ENCODE measurements at places on chromosomes 6 and 20. TPM values are rescaled to one million over a fixed set of nuclear protein-coding genes. Genes with fewer than 3 reads are reported as not detected.

Gene XKR7
- 0.02 TPM for total RNA-seq

Gene ANGPT4
- total RNA-seq, result 0.03 TPM

Gene CTCFL
- not detected for total RNA-seq

Gene AVP
- total RNA-seq, result not detected

Gene PBOV1
- not detected for total RNA-seq

Gene GSTA3
- not detected for total RNA-seq

Gene SRMS
- total RNA-seq, result not detected

Gene KCNK16
- not detected for total RNA-seq

Gene CD93
- total RNA-seq, result not detected

Gene CLPSL1
- total RNA-seq, result not detected

Gene CYP39A1
- total RNA-seq, result 0.09 TPM
